ENCODE measurements at places on chromosomes 12 and 14.

DNA sequence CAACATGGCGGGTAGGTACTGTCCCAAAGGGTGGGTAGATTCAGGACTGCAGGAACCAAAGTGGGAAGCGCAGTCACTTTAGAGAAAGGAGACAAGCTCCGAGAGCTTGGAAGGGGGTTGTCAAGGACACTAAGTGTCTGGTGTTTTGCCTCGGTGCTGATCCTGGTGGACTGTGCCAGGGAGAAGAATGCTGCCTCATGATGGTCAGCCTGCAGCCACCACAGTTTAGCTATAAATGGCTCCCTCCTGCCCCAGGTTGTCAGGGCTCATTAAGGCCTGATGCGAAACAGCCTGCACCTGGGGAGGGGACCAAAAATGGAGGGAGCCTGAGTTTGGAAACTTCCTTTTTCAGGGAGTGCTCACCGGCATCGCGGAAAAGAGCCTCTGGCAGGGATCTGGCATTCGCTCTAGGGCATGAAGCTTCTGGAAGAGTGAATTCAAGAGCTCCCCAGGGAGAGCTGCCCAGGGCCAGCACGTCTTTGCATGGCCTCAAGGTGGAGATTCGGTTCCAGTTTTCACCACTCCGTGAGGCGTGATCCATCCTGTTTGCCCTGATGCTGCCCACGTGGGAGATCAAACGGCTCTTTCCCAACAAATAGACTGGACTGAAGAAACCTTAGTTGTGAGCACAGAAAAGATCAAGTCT is 164.0 kb downstream of the FOXN3 start:
- DNase-seq: no peak
- H3K27ac ChIP-seq: no peak overlapping the region
- peaks cover 10% of the 10 kb centered on the region for H3K36me3 ChIP-seq
- no peaks in the 10 kb centered on the region for H3K27me3 ChIP-seq
- no peak overlapping the region for H3K4me3 ChIP-seq
- H3K4me1 ChIP-seq: peaks cover 10% of the 10 kb centered on the region

DNA sequence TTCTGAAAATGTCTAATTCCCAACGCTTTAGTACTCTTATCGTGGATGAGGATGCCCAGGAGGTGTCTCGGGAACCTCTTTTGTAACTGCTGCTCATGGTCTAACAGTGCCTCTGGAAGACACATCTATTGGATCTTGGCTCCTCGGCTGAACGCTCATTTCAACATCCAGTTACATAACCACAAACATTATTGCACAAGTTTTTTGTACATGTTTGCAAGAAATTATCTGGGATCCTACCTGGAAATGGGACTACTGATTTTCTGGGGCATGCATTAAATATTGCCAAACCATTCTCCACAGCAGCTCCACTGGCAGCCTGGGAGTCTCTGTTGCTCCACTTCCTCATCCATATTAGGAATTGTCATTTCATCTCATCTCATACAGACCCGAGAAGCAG is 117.5 kb upstream of the EVL start:
- H3K27me3 ChIP-seq: peaks cover 23% of the 10 kb centered on the region
- DNase-seq: no peak
- no peak overlapping the region for H3K4me3 ChIP-seq
- H3K36me3 ChIP-seq: no peaks in the 10 kb centered on the region
- H3K4me1 ChIP-seq: no peaks in the 10 kb centered on the region

DNA sequence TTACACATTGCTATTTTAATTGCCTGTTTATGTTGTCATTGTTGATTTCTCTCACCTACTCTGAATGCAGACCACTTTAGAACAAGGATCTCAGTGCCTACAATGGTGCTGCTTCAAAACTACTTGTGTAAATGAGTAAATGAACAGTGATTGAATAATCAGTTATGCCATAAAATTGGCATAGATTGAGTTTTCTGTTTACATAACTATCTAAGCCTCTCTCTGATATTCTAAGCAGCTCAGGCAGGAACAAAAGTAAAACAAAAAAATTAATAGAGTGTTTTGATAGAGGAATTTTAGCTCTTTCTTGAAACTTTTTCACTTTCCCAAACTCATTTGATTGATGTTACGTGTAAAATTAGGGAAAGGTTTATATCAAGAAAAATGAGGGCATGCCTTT is 232.3 kb upstream of the KITLG start:
- H3K4me3 ChIP-seq: no peak overlapping the region
- H3K36me3 ChIP-seq: no peaks in the 10 kb centered on the region
- no peak overlapping the region for H3K27ac ChIP-seq
- no peak for DNase-seq

GRCh38 chr12:108257004-108257403 is 82.1 kb downstream of the CMKLR1 start:
- no peak overlapping the region for H3K27ac ChIP-seq
- peaks cover 5% of the 10 kb centered on the region for H3K27me3 ChIP-seq
- no peaks in the 10 kb centered on the region for H3K36me3 ChIP-seq
- no peak for DNase-seq

DNA sequence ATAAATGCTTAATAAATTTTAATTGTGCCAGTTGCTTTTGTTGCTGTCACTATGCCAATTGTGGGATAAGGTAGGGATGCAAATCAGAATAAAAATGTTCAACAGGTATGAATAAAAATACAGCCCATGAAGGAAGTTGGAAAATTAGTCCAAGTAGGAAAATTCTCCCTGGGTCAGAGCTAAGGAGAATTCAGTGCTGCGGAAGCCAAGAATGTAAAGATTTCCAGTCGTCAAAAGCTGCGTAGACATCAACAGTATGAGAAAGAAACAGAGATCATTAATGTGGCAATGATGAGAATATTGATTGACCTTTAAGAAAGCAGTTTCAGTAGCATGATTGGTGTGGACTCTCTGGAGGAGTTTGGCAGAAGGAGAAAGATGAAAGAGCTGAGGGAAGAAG is 87.9 kb downstream of the PLEKHA5 start:
- no peak overlapping the region for H3K4me3 ChIP-seq
- H3K27ac ChIP-seq: no peak overlapping the region
- DNase-seq: no peak
- no peaks in the 10 kb centered on the region for H3K4me1 ChIP-seq
- H3K27me3 ChIP-seq: no peaks in the 10 kb centered on the region

GRCh38 chr14:21258889-21259787 is 10.1 kb downstream of the HNRNPC start:
- H3K27me3 ChIP-seq: no peaks in the 10 kb centered on the region
- DNase-seq: no peak
- no peak overlapping the region for H3K27ac ChIP-seq
- no peak overlapping the region for H3K4me3 ChIP-seq
- H3K4me1 ChIP-seq: peaks cover 68% of the 10 kb centered on the region

Measured in DND-41 (cell line).